IPS DF 6.9 (cell line): ENCODE measurements at places on chromosomes 11 and 22.

DNA sequence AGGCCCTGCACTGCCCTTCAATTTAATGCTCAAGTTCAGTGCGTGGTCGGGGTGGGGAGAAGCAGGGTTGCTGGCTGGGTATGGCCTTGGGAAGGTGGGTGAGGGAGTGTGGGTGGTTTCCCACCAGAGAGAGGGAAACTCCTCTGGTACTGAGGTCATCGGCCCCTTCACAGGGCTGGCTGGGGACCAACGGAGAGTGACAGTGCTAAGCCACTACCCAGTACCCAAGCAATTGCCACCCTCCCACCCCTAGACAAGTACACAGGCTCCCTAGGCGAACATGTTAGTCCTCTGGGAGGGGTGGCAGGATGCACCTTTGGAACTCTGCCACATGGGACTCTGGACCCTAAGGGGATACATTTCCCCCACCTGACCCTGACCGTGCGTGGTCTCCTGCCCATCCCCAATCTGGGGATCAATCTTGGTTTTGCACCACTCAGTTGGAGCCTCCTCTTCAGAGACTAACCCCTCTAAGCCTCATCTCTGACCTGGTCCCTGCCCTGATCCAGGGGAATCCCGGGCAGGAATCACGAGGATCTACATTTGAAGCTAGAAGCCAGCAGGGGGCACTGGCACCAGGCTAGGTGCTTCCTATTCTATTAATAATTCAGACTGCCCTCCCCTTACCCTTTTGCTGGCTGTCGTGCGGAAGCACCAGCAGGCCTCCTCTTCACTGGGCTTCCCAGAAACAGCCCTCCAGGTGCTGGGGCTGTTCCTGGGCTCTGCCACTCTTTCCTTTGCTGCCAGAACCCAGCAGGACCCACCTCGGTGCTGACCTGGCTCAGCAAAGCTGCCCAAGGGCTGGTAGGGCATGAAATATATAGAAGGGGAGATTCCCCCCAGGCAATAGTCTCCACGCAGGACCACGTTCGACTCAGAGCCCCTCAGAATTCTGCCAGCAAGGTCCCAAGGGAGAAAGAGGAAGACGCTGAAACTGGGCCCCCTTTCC lies 377.7 kb downstream of the TENM4 start:
- DNase-seq, result peak; percentile 41

DNA sequence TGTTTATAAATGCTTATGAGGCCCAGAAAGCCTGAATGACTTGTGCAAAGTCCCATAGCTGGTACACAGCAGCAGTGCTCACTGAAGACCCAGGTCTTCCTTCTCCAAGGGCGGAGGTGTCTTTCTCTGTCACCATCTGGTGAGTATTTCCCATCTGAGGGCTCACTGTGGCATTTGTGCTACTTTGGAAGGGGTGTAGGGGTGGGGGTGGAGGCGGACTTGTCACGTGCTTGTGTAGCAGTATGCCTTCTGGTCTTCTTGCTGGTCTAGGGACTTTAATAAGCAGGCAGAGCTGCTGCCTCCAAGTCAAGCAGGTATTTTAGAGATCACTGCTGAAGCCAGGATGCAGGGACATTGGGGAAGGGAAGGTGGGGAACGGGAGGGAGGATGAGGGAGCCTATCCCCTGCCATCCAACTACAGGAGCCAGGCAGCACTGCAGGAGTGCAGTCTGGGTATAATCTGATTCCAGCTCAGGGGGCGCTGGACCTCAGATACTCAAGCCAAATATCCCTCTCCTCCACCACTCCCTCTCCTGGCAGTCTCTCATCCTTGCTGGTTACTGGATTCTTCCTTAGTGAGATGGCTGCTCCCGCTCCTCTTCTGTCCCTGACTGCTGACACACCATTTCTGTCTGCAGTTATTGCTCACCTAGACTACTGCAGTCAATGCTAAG lies 3.4 kb downstream of the ABCC8 start:
- DNase-seq, result peak; percentile 75

DNA sequence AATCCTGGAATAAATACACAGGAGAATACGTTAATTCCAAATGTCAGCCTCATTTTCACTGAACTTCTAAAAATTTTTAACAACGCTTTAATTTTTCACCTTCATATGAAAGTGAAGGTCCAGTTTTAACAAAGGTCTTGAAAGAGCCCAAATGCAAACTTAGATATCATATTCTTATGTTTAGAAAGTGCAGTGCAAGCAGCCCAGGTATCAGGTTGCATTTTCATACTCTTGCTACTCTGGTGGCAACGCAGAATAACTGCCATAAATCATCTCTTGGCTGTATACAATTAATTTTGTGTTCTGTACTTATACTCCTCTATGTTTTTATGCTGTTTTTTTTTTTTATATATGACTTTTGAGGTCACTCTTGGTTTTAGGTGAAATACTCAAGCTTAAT lies 496.7 kb upstream of the ARHGAP42 start:
- no peak for DNase-seq

- DNase-seq, result no peak
These were observed 393.5 kb downstream of the BUD13 start for GRCh38 chr11:116379185-116379828.

DNA sequence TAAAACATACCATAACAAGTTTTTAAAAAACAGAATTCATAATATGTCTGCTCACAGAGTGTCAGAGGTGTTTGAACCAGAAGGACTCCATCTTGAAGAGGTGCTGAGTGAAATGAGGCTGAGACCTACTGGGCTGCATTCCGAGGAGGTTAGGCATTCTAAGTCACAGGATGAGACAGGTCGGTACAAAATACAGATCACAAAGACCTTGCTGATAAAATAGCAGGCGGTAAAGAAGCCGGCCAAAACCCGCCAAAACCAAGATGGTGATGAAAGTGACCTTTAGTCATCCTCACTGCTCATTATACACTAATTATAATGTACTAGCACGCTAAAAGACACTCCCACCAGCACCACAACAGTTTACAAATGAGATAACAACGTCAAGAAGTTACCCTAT lies 116.4 kb downstream of the ARHGAP32 start:
- no peak for DNase-seq

GRCh38 chr11:1927026-1927847 lies 7.7 kb downstream of the TNNT3 start:
- DNase-seq, result no peak

- no peak for DNase-seq
These were observed 25.9 kb upstream of the MMP13 start for GRCh38 chr11:102981324-102981910.

DNA sequence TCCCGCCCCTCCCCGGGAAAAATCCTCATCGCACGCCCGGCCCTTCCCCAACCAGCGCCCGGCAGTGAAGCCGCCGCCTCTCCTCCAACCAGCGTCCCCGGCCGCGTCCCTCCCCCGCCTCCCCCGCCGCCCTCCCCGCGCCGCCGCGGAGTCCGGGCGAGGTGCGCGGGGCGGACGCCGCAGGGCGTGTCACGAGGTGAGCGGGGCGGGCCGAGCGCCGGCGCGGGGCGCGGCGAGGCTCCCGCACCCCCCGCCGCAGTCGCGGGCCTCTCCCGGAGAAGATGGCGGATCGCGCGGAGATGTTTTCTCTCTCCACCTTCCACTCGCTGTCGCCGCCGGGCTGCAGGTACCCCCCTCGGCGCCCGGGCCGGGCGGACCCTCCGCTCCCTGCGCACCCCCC lies at the start of gene MAPK8IP2:
MAPK8IP2 (plus strand) TSS at position 256 of the 400 bp plus-strand sequence; CDS start at position 282, 26 bp downstream.
- no peak for DNase-seq

DNA sequence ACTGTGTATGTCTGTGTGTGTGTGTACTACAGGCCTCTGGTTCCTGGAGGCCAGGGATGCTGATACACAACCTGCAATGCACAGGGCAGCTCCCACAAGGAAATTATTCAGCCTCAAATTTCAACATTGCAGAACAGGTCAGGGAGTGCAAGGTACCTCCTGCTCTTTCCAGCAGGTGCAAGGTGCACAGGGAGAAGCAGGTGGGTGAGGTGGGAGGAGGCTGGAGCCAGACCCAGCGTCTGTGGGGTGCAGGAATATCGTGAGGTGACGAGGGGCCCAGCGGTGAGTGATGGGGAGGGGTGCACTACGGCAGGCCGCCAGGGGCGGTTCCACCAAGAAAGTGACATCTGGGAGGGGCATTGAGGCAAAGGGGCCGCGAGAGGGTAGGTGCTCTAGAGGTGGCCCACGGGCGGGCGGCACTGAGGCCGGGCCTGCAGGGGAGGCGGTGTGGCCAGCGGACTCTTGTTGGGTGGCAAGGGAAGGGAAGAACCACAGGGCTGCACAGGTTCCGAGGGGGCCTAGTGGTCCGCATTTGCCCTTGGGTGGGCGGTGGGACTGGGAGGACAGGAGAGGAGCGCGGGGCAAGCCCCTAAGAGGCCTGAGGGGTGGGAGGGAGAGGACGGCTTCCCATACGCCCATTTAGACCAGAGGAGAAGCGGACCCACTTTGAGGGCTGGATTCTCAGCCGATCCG lies 21.6 kb downstream of the DGCR6L start:
- DNase-seq, result no peak

DNA sequence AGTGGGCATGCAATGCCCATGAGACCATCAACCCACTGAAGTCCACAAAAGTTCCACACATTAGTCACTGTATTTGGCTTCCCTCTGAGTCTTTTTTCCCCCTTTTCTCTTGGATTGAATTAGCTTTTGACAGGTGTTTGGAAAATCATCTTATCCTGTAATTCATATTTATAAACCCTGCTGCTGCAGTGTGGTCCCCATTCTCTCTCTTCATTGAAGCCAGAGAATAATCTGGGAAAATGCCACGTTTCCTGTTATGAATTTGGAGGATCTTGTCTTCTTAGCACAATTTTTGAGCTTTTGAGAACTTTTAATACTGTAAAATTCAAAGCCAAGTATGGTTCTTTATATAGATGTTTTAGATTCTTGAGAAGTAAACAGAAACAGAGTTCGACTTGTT lies 84.8 kb downstream of the UVRAG start:
- DNase-seq, result no peak

- no peak for DNase-seq
These were observed 17.9 kb downstream of the ALKBH3 start for GRCh38 chr11:43898574-43898973.

GRCh38 chr11:124872280-124872679 lies 7.0 kb downstream of the ROBO3 start:
- no peak for DNase-seq

- DNase-seq, result no peak
These were observed 53.6 kb downstream of the SYT13 start for GRCh38 chr11:45232341-45233080.
